Hematopoietic multipotent progenitor cell treated with erythropoietin and hydrocortisone succinate and interleukin-3 and kit ligand, for 15 days (in vitro differentiated cells): ENCODE measurements at places on chromosomes 12 and 14.

GRCh38 chr14:56854325-56854724 is 44.0 kb upstream of the OTX2 start:
- no peak for DNase-seq

GRCh38 chr14:22598896-22599244 is 770 bp downstream of the ABHD4 start:
- DNase-seq: peak; percentile 78

DNA sequence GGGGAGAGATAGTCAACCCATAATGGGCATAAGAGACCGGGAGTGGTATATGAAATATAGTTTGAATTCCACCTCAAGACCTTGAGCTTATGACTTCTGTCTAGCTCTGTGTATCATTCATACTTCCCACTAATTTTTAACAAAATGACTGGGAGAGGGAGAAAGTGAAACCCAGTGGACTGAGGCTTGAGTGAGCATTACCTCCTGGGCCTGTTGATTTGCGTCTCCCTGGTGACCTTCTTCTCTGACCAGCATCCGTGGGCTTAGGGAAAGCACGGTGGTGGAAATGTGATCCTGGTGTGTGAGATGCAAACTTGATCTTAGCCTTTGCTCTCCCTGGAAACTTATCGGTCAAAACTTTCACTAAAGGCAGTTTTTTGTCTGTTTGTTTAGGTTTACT is 207.9 kb upstream of the BCL2L14 start:
- DNase-seq: no peak

DNA sequence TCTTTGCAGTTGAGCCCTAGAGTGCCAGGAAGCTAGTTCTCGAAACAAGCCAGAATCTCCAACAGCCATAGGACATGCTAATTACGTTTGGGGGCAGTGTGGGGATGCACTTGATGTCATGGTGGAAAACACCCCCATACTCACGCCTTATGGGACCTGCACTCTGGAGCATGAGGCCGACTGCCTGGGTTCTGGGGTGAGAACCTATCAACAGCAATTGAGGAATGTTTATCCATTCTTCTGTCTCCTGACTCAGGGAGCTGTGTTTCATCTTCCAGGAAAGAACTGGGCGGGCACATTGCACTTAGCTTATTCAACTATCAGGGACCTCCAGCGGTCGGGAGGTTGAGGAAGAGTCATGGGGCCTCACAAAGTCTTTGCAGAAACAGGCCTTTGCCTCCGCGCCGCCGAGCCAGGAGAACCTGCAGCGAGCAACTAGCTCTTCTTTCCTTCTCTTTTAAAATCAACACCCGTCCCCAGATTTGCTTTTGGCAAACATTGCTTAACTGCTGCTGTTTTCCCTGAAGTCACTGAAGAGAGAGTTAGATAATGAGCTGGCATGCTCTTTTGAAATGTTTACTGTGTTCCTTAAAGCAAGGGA is 226.1 kb upstream of the DIO3 start:
- DNase-seq: no peak

DNA sequence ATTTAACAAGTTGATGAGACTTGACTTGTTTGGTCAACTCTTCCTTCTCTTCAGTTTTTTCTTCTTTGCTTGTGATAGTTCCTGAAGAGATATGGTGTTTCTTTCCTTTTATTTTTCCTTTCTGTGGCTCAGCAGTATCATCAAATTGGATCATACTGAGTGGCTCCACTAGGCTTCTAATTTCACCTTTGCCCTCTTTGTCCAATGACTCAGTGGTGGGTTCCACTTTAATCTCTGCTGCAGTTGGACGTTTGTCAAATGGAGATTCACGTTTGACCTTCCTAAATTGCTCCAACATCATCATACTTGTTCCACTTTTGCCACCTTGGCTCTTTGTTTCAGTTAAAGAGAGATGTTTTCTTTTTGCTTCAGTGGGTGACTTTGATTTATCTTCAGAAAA is 41.5 kb downstream of the FAM186A start:
- DNase-seq: no peak

DNA sequence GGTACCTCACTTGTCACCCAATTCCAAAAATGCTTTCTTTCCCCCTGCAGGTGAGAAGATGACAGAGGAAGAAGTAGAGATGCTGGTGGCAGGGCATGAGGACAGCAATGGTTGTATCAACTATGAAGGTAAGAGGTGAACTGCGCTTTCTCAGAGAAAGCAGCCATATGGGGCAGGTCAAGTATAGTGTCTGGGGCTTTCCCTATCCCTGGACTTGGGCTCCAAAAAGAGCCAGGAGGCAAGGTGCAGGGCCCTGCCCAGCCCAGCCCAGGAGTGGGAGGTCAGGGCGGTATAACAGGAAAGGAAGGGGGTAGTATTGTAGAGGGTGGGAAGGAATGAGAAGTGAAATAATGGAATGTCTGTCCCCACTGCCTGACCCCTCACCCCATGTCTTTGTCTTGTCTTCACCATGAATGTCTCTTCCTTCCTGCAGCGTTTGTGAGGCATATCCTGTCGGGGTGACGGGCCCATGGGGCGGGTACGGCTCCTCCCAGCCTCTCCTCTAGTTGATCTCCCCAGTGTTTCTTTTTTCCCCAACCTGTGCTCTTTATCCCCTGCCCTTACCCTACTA is 2.1 kb downstream of the MYL6 start:
- no peak for DNase-seq

GRCh38 chr14:94728950-94729349 is 41.0 kb downstream of the GSC start:
- DNase-seq: no peak

DNA sequence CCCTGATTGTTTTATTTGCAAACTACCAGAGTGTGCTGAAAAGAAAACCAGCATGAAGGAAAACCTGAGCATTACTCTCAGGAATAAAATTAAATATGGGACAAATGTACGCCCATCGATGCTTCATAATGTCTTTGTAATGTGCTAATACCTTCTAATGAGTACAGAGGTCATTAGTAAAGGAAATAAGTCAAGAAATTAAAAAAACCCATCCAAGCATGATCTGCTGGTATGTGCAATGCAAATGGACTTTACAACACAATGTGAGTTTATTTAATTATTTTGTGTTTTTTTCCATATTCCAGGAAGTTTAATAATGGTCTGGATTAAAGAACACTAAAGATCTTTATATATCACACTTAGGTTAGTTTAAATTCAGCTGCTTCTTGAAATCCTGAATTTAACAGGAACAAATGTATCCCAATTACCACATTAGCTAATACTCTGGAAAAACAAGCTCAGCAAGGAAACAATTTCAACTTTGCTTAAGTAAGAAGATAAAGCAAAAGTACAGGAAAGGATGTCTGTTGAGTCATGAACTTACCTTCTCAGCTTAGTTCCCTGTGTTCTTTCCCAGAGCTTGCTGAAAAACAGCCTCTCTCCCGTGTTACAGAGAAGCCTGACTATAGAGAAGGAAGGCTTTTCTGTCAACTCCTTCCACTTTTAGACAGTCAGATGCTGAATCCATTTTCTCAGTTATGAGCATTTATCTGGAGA is 179.3 kb upstream of the TMEM260 start:
- DNase-seq: no peak

DNA sequence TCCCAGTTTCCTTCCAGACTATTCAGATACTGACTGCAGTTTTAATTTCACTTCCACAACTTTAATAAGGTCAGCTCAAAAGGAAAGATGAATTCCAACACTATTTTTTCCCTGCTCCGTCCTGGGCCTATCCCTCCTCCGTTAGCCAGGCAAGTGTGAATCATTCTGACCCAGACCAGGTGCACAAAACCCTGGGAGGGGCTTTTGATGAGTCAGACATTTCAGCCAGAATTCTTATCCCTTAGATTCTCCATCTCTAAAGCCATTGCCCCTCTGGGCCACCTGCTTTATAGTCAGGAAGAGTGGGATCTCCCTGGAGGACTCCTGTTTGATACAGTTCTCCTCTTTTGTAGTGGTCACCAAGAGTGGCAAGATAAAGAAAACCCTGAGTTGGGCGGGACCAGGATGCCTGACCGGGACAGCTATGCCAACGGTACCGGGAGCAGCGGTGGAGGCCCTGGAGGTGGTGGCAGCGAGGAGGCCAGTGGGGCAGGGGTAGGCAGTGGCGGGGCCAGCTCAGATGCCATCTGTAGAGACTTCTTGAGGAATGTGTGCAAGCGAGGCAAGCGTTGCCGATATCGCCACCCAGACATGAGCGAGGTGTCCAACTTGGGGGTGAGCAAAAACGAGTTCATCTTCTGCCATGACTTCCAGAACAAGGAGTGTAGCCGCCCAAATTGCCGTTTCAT is 2.2 kb downstream of the ZC3H10 start:
- DNase-seq: no peak

DNA sequence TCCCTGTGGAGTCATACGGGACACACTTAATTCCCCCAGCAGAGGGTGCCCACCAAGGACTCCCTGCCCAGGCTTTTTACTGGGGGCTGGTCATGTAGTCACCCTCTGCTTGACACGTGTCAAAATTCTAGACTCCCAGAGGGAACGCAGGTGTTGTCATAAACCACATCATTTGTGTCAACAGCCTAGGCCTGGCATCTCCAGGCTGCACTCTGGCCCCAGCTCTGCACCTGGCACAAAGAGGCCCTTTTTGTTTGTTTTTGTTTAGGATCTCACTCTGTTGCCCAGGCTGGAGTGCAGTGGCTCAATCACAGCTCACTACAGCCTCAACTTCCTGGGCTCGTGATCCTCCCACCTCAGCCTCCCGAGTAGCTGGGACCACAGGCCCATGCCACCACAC is 21.1 kb downstream of the BRI3BP start:
- no peak for DNase-seq

DNA sequence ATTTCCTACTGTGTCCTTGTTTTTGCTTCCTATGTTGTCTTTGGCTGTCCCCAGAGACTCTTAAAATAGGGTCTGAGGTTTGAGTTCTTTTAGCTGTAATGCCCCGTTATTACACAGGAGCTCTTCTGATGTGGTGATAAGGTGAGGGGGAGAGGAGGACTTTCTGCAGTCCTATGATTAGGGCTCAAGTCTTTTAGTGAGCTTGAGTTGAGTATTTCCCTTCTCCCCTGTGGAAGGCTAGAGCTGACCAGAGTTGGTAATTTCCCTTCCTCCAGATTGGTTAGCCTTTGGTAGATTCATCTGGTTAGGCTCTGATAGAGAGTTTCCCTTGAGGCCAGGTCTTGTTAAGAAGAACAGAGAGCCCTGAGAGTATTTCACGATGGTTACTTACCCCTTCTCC is 4.3 kb upstream of the HIF1A start:
- no peak for DNase-seq
